Stimulated activated CD4-positive, alpha-beta T cell treated with anti-CD3 and anti-CD28 coated beads, TNF-alpha, amount 100 ng/mL, for 24 hours (primary cell): ENCODE measurements at places on chromosomes 2 and 18.

- no peak for DNase-seq
Measured at GRCh38 chr2:121187982-121188411, 97.0 kb downstream of the TFCP2L1 start.

GRCh38 chr2:85972355-85972754 lies 83.6 kb upstream of the ST3GAL5 start:
- no peak for DNase-seq

DNA sequence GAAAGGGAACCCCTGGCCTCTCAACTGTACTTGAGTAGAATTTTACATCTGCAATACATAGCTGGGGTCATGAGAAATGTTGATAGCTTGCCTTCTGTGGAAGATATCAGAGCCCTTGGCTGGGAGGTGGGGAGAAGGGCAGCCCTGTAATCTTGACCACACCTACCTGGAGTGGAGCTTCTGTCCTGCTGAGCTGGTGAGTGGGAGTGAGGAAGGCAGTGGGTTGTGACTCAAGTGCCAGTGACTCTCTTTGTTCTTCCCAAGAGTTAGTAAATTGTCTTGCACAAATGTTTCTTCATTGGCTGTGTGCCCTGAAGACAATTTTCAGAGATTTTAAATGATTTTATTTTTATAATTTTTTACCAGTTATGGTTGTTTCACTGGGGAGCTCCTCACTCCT lies 277.3 kb downstream of the MBD5 start:
- no peak for DNase-seq

DNA sequence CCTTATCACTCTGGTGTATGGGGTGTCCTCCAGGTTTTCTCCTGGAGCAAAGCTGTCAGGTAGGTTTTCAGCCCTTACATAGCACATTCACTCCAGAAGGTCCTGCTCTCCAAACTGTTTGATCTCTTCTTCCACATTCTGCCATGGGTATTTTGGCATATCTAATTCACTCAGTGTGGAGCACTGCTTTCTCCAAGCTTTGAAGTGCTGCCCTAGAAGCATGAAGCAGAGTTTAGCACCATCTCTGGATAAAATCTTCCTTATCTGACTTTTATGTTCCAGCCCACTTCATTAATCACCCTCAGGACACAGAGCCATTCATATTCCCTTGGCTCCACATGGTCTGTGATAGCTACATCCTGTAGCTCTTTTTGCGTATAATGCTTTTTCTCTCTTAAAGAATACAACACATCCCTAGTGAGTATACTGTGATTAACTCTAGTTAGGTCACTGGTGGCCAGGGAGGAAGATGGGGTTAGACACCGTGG lies 56.7 kb upstream of the ARHGAP28 start:
- DNase-seq: no peak

- DNase-seq: no peak
Measured at GRCh38 chr2:47360927-47361326, 42.0 kb upstream of the MSH2 start.

- DNase-seq: no peak
Measured at GRCh38 chr2:50955081-50955480, 76.9 kb downstream of the NRXN1 start.

GRCh38 chr18:55419947-55420664 lies 167.9 kb downstream of the TCF4 start:
- DNase-seq: no peak

GRCh38 chr2:70961648-70961994 lies 16.8 kb upstream of the ANKRD53 start:
- no peak for DNase-seq

GRCh38 chr18:37481072-37481471 lies 84.5 kb downstream of the CELF4 start:
- DNase-seq: no peak

DNA sequence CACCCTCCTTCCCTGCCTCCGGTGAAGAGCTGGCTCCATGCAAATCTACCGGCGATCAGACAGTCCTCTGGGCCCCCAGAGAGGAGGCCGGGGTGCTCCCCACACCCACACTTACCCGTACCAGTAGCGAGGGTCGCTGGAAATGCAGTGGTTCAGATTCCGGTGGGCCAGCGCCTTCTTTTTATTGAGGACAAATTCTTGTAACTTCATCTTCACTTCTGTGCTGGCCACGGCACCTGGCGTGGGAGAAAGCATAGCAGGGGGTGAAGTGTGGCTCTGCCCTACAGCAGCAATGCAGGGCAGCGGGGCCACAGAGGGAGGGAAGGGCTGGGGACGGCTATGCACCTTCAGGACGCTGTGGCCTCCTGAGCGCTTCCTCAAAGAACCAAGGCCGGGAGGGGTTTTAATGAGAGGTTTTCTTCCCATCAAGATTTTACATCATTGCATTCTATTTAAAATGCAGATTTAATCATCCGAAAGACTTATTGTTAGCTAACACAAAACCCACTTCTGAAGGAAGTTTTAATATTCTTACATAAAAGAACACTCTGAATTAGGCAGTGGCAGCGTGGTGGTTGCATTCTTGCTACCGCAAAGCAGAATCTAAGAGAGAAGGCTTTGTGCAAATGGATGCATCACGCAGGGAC lies 237.0 kb downstream of the HDAC4 start:
- no peak for DNase-seq

DNA sequence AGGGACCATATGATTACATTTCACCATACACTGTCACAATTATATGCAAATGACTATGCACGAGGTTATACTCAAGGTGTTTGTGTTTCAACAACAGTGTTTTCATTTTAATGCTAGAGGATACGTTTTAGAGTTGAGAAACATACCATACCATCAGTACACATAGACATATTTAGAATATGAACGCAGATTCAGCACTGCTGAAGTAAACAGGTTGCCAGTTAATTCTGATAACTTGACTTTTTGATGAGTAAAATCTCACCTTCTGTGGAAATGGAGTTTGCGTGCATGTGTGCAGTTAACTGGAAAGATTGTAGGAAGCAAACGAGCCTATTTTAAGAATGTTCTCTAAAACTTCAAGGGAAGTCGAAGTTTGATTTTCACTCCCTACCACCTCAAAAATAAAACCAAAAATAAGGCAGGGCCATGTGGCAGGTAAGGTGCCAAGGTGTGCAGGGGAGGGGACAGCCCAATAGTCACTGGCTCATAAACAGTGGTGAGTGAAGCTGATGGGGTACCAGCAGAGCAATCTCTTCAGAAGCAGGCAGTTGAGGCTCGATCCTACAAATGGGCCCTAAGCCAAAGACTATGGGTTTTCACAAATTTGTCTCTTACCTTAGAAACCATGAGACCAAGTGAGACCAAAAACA lies 213.1 kb downstream of the IKZF2 start:
- DNase-seq: no peak

DNA sequence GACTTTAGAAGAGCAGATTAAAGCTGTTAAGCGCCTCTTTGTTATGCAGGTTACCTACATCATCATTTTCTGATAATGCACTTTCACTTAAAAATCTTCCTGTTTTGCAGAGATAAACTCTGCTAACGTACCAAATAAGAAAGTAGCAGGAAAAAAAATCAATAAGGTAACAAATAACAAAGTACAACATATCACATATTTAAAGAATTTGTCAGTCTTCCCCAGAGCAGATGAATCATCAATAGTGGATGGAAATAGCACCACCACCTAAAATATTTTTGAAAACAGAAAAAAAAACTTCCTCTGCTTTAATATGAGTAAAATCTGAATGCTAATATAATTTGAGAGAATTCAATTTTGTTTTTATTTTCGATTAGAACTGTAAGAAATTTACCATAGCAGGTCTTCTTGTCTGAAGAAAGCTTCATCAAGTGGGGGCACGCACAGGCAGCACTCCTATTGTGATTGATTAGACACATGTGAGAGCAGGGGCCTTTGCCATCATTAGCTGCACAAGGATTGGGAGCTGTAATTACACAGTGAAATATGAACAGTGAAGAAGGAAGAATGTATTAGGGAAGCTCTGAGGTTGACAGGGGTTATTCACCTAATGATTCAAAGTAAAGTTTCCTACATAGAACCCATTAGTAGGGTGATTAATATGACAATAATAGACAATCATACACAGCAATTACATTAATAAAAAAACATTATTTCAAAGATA lies 1279.4 kb downstream of the LRP1B start:
- no peak for DNase-seq

- DNase-seq: no peak
Measured at GRCh38 chr2:211344289-211344688, 787.9 kb downstream of the CPS1 start.

GRCh38 chr18:23133860-23134779 lies 1.2 kb upstream of the CABLES1 start:
- no peak for DNase-seq

DNA sequence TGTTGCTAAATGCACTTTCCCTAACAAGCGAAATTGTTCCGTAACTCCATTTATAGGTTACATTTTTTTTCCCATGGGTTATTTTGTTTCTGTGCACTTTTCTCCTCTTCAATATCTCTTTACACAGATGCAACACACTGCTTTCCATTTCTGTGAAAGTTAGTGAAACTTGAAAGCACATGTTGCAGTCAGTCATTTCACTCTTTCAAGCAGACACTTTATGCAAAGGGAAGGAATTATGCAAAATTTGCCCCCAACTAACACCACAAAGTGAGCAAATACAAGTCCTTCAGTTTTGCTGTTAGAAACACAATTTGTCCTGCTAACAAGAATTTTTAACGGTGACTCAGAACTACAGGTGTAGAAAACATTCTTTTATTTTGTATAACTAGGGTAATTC lies 124.8 kb downstream of the PTH2R start:
- no peak for DNase-seq

- no peak for DNase-seq
Measured at GRCh38 chr2:159123786-159124185, 155.3 kb downstream of the TANC1 start.

DNA sequence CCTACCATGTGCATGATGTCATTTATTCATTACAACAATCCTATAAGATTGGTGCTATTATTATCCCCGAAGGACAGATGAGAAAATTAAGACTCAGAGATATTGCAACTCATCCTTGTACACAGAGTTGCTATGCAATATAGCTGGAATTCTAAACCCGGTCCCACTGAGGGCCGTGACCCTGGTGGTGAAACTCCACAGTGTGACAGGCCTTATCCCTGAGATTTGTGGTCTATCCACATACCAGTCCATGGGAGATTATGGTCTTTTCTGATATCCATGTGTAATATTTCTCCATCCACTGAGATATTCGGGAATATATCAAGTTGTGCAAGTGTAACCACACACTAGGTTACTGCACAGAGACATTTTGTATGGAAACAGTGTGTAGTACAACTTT lies 305.2 kb downstream of the TXNL1 start:
- no peak for DNase-seq

GRCh38 chr18:901761-902160 lies 2.9 kb upstream of the ADCYAP1 start:
- DNase-seq: no peak

GRCh38 chr18:72867746-72868584 lies at the start of gene NETO1:
TSS of gene NETO1 (minus strand) at chr18:72867987. CDS start at chr18:72867291, 696 bp downstream.
- DNase-seq: no peak

DNA sequence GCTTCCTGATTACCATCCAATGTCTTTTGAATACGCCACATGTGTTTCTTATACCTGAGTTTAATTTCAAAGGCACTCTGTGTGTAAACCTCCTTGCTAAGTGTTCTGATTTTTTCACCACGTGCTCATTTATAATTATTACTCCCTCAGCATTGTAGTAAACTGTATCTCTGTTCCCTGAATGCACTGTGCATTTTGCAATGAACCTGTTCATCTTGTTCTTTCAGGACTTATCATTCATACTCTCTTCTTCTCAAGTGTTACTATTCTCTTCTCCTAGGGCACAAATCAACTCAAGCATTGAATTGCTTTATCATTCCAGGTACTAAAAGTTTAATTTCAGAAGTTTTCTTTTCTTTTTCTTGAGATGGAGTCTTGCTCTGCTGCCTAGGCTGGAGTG lies 383.4 kb upstream of the TRIB2 start:
- DNase-seq: no peak

DNA sequence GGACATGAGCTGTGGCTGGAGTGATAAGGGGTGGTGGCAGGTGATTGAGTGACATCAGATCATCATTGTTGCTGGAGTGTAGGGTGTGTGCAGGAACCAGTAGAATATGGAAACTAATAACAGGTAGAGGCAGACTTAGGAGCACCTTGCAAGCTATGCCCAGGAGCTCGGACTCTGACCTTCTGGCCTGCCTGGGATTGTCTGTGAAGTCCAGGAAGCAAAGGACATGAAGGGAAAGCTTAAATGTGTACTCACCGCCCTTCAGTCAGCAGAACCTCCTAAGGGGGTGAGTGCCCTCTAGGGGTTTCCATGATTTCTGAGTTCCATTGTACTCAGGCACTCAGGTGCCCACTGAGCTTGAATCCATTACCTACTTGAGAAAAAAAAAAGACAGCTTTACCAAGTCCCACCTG lies 104.2 kb downstream of the CRIM1 start:
- DNase-seq: no peak

DNA sequence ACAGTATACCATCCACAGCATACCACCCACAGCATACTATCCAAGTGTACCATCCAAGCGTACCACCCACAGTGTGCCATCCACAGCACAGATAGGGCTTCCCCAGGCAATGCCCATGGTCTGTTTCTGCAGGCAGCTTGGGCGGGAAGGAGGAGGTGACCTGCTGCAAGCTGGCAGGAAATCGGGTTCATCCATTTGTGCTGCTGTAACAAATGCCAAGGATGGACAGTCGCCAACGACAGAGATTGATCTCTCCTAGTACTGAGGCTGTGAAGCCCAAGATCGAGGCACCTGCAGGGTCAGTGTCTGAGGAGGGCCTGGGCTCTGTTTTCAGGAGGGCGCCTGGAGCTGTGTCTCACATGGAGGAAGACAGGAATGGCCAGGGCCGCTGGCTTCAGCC lies 93.6 kb upstream of the SNTG2 start:
- DNase-seq: no peak

DNA sequence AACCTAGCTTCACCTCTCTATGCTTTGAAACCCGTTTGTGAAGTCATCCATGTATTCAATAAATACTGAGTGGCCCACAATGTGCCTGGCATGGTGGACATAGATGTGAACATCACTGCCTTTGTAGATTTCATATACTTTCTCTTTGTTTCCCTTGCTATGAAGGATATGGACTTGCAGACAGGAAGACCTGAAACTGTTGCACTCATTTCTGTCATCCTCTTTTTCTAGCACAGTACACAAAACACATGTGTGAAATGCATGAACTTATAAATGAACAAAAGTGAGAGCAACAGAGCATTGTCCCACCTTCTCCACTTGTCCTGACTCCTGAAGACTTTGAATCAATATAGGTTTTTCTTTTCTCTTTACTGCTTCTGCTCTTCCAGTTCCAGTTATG lies 249.4 kb upstream of the LINC00305 start:
- no peak for DNase-seq

DNA sequence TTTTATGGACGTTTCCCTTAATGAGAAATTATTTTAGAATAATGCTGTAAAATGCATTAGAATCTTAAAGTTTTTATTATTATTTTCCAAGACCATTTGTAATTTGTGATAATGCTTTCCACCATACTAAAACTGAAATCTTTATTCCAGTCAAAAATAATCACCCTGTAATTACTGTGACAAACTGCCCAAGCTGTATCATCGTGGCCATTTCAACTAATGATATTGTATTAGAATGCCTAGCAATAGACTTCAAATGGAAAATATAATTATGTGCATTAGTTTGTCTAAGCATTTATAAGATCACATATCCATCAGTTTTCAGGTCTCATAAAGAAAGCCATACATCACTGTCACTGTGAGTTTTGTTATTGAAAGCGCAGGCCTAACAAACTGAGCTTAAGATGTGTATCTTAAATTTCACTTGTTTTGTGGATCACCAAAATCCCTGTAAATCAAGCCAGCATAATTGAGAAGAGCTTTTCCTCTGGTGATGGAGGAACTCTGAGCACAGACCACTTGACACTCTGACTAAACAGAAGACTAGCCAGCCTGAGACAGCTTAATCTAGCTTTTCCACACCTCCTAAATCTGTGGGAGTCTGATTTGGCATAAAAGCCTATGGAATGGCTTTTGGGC lies 1312.2 kb upstream of the ACVR2A start:
- no peak for DNase-seq
